ENCODE measurements at places on chromosomes 6 and 20.

DNA sequence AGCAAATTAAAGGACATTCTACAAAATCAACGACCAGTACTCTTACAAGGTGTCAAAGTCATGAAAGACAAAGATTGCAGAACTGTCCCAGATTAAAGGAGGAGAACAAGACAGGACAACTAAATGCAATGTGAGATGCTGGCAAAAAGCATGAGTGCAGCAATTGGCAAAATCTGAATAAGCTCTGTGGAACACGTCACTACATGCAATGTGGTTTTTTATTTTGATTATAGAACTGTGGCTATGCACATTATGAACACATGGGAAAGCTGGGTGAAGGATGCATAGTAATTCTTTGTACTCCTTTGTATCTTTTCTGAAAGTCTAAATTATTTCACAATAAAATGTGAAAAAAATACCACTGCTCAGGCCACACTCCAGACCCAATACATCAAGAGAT lies 509.4 kb downstream of the KIF16B start:
- no peak for DNase-seq

GRCh38 chr20:52047811-52048764 lies 143.5 kb downstream of the ZFP64 start:
- DNase-seq: peak; percentile 9

GRCh38 chr6:165913676-165914570 lies 250.9 kb upstream of the PDE10A start:
- DNase-seq: no peak

DNA sequence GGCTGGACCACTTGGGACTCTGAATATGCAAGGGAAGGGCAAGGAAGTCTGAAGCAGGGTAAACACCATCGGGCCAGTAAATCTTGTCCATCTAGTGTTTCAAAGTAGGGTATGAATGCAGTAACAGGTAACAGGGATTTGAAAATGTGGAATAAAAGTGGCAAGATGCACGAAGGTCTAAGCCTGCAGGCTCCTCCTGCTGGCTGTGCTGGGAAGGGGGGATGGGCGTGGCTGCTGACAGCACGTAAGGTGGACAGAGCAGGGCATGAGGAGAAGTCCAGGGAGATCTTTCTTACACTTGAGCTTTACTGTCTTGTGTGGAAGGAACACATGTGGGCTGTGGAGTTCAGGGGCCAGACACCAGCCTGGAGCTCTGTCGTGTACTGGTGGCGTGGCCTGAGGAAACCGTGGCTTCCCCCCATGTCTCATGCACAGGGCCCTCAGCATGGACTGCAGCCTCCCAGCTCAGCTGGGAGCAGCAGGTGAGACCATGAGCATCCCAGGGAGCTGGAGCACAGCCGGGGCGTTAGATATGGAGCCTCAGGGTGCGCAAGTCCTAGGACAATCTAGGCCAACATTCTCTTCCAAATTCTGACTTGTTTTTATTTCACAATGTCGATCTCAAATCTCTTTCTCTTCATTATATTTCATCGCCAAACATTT lies 84.5 kb downstream of the SLC22A23 start:
- no peak for DNase-seq

DNA sequence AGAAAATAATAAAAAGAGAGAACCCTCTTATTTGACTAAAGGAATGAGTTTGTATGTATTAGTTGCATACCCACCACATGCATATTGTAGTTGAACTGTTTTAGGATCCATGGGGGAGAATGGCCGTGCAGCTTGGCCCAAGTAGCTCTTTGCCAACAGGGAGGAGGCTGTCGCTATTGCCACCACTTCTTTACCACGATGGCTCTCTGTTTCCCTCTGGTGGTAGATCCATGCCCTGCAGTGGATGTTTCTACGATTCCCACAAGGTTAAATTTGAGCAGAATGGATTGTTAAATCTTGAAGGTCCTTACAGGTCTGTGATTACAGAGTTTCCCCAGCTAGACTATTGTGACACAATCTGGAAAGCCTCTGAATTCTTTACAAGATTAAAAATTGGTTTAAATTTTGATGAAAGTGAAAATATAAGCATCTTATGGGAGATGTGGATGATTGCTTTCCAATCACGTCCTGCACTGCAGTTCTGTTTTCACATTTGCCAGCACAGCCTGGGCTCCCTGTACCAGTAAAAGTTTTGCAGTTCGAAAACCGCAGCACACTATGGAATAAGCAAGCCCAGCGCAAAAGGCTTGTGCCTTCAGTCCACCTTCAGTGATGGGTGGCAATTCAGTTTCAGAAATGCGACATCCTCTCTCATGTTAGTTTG lies 34.4 kb upstream of the FNDC1 start:
- peak; percentile 81 for DNase-seq

GRCh38 chr20:17650301-17651128 lies 31.5 kb downstream of the RRBP1 start:
- peak; percentile 64 for DNase-seq

GRCh38 chr20:8309634-8310033 lies 177.6 kb downstream of the PLCB1 start:
- DNase-seq: no peak

GRCh38 chr6:137552146-137552545 lies 58.0 kb upstream of the OLIG3 start:
- DNase-seq: no peak

DNA sequence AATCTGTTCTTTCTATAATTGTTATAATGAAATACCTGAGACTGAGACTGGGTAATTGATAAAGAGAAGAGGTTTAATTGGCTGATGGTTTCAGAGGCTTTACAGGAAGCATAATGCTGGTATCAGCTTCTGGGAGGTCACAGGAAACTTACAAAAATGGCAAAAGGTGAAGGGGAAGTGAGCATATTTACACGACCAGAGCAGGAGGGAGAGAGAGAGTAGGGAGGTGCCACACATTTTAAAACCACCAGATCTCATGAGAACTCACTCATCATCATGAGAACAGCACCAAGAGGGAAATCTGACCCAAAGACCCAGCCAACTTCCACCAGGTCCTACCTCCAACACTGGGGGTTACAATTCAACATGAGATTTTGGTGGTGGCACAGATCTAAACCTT lies 2.6 kb upstream of the SIRPB1 start:
- peak; percentile 86 for DNase-seq

- DNase-seq: no peak
Measured at GRCh38 chr6:25506020-25506419, 146.0 kb upstream of the SCGN start.

- DNase-seq: no peak
Measured at GRCh38 chr6:160398674-160399271, 50.6 kb downstream of the SLC22A3 start.

GRCh38 chr20:38825901-38826625 lies 20.6 kb downstream of the PPP1R16B start:
- peak; percentile 43 for DNase-seq

Data from NB4 (cell line).